Stimulated activated CD4-positive, alpha-beta T cell treated with anti-CD3 and anti-CD28 coated beads, Interleukin-15, amount 100 ng/mL, for 1 hour (primary cell): ENCODE measurements at places on chromosomes 4 and X.

- DNase-seq = no peak
Observed at GRCh38 chrX:26783512-26784225, 567.7 kb downstream of the MAGEB5 start.

GRCh38 chr4:154982187-154983047 lies 201.3 kb downstream of the RBM46 start:
- DNase-seq = no peak

- DNase-seq = no peak
Observed at GRCh38 chr4:156515295-156515694, 456.3 kb downstream of the PDGFC start.

- DNase-seq = no peak
Observed at GRCh38 chrX:54208531-54208930, 25.5 kb upstream of the FAM120C start.

DNA sequence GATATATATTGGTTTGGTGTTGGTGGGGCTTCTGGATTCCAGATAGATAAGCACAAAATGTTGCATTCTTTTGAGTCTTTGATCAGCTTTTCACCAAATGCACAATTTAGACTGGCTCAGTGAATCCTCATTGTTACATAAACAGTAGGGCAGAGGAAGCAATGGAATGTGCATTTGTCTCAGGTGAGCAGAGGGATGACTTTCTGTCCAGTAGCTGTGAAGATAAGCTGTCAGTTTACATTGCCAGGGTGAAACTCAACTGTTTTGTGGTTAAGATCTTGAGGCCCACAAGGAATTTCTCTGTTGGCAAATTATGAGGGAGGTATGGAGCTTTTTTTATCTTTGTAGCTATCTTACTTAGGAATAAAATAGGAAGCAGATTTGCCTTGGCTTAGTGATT lies 168.0 kb downstream of the GALNTL6 start:
- DNase-seq = no peak

GRCh38 chr4:102687373-102687981 lies 73.3 kb downstream of the MANBA start:
- DNase-seq = no peak

GRCh38 chr4:76783836-76784235 lies 114.1 kb downstream of the SOWAHB start:
- DNase-seq = no peak
